ENCODE measurements at places on chromosomes 16 and 17.

DNA sequence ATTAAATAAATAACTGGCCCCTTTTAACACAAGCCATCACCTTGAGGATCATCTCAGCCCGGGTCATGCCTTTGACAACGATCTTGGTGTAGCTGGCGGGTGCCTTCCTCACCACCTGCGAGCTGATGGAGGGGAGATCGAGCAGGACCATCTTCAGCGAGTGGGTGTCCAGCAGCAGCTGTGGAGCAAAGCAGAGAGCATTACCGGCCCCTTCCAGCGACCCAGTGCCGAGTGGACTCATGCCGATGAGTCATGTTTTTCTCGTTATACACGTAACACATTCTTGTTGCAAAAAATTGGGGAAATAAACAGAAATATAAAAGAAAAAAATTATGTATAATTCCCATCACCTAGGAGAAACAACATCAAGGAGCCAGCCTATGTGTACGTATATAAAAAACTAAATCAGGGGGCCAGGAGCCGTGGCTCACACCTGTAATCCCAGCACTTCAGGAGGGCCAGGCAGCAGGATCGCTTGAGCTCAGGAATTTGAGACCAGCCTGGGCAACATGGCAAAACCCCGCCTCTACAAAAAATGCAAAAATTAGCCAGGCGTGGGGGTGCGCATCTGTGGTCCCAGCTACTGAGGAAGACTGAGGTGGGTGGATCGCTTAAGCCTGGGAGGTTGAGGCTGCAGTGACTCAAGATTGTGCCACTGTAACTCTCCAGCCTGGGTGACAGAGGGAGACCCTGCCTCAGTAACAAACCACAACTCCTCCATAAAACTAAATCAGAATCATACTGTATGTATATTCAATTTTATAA lies 169.1 kb upstream of the RPH3AL start:
- DNase-seq: no peak

GRCh38 chr16:20763461-20764232 lies at the start of gene ACSM3:
Gene ACSM3, plus strand, starts transcription at chr16:20764014. Its CDS starts 6,021 bp downstream, at chr16:20770035.
- DNase-seq: peak; percentile 63

DNA sequence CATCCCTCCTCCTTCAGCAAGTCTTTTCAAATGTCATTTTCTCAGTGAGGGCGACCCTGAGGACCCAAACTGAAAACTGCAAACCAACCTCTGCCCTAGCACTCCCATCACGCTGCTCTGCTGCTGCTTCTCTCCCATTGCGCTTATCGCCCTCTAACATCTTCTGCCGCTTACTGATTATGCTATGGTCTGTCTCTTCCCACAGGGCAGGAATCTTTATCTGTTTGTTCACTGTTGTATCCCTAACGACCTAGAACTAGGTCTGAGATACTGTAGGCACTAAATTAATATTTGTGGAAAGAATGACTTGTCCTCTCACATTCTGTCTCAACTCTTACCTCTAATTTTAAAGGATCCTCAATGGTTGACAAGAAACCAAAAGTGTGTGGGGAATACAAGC lies 12.5 kb downstream of the ZSCAN32 start:
- no peak for DNase-seq

GRCh38 chr17:78933959-78934568 lies 8.9 kb upstream of the TIMP2 start:
- peak; percentile 99 for DNase-seq

GRCh38 chr17:14514973-14515372 lies 214.1 kb downstream of the HS3ST3B1 start:
- DNase-seq: peak; percentile 17

GRCh38 chr16:89197033-89197632 lies 3.2 kb downstream of the SLC22A31 start:
- no peak for DNase-seq

- DNase-seq: peak; percentile 42
Observed at GRCh38 chr16:20383106-20384029, 21.2 kb downstream of the PDILT start.

DNA sequence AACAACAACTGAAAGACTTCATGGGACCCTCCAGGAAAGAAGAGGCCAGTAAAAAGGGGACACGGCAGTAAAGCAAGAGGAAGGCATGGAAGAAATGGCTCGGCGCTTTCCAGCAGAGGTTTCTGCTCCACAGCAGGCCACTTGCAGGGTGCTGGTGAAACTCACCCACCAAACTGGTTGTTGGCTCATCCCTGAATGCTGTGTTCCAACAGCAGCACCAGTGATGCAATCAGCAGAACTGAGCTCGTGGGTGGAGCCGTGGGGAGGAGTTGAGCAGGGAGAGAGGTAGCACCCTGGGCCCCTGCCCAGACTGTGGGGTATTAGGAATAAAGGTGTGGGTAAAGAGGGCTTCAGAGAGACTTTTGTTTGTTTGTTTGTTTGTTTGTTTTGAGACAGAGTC lies 62.8 kb upstream of the ADCY9 start:
- DNase-seq: no peak

DNA sequence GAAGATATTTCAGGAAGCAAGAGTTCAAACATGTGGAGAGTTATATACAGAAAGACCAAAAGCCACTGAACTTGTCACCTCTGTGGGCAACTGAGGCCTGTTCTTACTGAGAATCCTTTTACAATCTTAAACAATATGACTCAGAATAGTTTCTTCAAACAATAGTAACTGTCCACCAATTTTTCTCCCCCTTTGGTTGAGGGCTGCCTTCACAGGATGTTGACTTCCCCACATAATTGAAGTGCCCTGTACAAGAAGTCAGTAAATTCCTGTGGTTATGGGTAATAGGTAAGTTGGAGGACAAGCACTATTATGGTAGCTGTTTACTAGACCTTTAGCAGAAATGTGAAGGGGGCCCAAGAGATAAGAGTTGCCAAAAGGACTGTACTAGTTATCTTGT lies 215.8 kb downstream of the CDH8 start:
- peak; percentile 28 for DNase-seq

GRCh38 chr17:66276328-66276937 lies 26.0 kb upstream of the PRKCA start:
- peak; percentile 19 for DNase-seq

DNA sequence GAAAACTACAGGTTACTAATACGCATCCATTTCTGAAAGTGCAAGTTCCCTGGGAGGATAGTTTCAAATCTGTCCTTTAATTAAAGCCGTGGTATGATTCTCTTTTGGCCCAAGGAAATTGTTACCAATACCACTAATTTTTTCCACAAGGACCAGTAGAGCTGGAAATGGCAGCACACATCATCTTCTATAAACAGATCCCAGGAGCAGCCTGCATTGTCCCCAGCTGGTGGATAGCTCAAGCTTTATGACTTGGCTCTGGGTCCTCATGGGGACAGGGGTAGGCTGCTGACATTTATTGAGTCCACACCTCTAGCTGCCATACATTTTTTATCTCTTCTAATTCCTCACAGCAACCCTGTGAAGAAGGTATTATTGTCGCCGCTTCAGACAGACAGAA lies 35.8 kb upstream of the BHLHA9 start:
- DNase-seq: no peak

DNA sequence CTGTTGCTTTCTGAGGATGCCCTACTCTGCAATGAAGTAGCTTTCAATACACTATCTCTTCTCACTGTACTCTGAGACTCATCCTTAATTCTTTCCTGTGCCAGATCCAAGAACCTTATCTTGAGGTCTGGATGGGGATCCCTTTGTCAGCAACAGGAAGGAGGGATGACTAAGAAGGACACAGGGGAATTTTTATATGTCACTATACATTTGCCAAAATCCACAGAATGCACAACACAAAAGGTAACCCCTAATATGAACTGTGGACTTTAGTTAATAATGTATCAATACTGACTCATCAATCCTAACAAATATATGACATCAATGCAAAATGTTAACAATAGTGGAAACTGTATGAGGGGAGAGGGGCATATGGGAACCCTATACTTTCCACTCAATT lies 4.7 kb upstream of the RBBP6 start:
- no peak for DNase-seq

All from fibroblast of skin of abdomen (primary cell).